Thyroid gland (tissue), 4 donors: ENCODE measurements at places on chromosomes 13 and 19.
A peak's percentile ranks its signal among the peaks of the same experiment; 100 is the strongest.

DNA sequence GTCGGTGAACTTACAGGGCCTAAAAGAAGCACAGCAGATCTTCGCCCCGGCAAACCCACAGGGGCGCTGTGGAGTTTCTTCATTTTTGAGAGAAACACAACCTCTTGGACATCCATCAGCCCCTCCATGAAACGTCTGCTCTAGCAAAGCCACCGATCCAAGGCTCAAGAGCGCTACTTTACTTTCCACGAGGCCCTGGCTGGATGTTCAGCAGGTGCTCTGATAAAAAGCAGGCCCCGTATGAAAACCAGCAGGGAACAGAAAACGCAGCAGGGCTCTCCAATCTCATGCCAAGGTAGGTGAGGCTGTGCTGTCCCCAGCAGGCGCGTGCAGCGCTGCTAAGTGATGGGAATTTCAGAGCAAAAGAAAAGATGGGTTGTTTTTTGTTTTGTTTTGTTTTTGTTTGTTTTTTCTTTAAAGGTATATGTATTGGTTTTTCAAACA is 86.7 kb downstream of the IRS2 start:
- DNase-seq, result no peak

DNA sequence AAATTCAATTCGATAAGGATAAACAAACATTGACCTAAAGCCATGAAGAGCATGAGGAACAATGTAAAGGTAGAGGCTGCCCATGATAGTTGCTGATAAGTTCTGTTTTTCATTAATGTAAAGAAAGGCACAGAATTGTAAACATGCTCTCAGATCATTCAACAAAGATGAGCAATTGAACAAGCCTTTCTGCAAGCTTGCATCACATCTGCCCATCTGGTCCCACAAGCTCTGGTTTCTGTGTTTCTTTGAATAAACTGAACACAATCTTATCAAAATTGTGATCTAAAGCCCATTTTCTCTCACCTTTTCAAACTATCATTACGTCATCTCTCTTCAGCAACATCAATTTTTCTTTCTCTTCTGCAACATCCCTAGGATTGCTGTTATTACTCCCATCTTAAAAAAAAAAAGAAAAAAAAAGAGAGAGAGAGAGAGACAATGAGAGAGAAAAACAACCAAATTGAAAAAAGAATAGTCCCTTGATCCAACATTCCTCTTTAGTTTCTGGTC is 487.2 kb upstream of the GPC6 start:
- no peak for DNase-seq

DNA sequence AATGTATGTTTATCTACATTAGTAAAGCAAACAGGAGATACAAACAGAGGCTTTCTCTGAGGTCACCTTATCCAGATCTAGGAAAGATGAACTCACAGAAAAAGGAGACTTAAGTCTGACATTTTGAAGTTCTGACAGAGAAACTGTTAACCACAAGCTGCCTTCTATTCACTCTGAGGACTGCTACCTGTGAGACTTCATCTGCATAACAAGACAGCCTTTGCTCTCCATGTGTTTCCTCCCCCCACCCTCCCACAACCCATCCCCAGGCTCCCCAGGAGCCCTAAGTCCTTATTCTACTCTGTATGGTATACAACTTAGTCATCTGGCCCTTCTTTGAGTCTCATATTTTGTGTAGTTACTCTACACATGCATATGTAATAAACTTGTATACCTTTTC is 699.0 kb downstream of the FGF9 start:
- DNase-seq, result no peak

DNA sequence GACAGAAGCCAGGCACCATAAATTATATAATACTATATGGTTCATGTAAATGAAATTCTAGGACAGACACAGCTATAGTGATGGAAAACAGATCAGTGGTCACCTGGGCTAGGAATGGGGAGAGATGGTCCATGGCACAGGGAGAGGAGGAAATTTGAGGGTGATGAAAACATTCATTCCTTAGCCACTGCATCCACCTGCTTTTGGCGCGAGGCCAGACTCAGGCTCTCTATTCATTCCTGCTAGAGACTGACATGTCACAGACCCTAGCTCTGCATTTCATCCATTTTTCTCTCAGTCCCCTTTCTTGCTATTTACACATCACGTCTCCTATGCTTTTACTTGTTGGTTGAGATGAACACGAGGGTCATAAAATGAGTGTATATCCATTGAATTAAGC is 628.3 kb upstream of the SLC10A2 start:
- no peak for DNase-seq

DNA sequence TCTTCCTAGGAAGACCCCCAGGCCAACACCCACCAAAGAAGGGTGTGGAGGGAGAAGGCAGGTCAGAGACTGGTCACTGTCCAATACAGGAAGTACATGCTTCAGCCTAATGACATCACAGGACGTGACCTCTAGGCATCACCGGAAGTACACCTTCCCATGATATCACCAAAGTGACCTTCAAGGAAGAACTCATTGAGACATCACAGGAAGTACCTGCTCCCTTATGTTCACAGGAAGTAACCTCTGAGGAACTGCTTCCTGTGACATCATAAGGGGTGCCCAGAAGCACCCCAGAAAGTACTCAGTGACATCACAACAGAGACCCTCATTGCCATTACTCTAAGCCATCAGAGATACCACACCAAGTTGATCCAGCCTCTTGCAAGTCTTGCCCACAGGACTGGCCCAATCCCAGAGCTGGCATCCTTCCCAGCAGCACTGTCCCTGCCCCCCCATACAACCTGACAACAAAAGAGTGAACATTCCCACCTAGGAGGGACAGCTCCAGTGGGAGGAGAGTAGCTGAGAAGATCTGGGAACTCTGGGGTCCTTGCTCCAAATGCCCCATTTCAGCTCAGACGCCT is 24.2 kb upstream of the NANOS2 start:
- DNase-seq, result no peak

DNA sequence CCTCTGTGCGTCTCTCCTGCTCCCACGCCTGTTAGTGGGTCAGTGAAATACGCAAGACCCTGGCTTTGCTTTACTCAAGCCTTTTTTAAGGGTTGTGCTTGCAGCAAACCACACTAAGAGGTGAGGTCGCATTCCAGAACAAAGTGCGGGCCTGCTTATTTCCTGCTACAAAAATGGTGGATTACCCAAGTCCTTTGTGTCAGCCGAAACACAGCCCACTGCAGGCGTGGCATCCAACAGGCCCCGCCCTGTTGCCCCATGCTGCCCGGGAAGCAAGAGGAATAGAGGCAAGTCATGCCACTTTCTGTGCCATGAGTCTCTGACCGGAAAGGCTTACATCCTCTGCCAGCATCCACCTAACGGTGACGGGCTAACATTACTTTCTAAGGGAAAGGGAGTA is 7.7 kb upstream of the IRS2 start:
- DNase-seq, result no peak

DNA sequence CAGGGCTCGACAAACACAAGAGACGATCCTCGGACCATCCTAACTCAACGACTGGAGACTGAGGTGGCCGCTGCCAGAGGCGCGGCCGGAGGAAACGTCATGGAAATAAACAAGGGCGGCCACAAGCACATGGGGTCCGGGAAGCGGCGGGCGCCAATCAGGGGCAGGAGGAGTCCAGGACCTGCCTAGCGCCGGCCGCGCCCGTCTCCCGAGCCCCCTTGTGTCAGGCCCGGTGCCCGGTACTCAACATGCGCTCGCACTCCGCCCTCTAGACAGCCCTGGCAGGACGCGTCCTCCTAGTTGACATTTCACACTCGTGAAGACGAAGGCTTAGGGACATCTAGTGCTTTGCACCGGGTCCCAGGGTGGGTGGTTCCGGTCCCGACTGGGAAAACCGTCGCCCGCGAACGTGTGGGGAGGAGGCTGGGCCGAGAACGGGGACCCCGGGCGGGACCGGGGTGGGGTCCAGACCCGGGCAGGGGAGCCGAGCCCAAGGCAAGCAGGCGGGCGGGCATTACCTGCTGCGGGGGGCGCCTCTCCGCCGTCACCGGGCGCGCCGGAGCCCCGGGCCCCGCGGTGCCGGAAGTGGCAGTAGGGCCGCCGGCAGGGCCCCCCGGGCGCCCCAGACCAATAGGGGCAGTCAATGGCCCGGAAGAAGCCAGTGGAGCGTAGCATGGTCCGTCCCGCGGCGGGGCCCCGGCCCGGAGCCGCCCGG is 442 bp downstream of the REXO1 start:
- DNase-seq, result peak; percentile 11

- no peak for DNase-seq
Observed at GRCh38 chr13:109401307-109401706, 385.1 kb downstream of the IRS2 start.

DNA sequence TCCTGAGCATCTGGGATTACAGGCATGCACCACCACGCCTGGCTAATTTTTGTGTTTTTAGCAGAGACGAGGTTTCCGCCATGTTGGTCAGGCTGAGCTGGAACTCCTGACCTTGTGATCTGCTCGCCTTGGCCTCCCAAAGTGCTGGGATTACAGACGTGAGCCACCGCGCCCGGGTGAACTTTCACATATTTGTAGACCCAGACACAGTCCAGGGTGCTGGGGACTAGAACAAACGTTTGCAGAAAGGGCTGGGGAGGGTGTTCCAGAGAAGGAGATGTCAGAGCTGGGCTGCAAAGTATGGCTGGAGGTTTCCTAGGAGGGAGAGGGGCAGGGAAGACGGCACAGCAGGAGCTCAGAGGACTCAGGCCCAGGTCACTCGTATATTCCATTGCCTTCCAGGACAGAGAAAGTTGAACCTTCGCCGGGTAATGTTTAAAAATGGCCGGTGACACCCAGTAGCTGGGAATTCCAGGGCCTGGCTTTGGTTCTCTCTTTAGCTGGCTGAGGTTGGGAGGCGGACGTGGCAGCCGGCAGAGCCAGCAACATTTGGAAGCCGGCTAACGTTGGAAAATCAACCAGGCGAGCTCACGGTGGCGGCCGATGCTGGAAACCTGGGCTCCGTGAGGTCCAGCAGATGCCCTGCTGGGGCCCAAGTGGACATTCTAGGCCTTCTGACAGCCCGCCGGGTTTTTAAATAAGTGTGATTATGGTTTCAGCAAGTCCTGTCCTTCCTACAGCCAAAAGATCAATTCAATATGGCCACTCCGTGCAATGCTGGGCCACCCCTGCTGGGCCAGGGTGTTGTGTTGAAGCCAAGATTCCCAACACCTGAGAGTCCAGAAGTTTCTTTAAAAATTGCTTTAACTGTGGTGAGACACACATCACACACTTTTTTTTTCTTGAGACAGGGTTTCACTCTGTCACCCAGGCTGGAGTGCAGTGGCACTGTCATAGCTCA is 41.5 kb downstream of the NFIC start:
- DNase-seq, result peak; percentile 48
